Colonic mucosa (tissue), 4 donors: ENCODE measurements at places on chromosomes 3 and 15.
A peak's percentile ranks its signal among the peaks of the same experiment; 100 is the strongest.

- no peak for DNase-seq
Observed at GRCh38 chr15:69820819-69821218, 276.9 kb downstream of the TLE3 start.

- DNase-seq = no peak
Observed at GRCh38 chr3:111769110-111769991, 89.7 kb upstream of the PHLDB2 start.

DNA sequence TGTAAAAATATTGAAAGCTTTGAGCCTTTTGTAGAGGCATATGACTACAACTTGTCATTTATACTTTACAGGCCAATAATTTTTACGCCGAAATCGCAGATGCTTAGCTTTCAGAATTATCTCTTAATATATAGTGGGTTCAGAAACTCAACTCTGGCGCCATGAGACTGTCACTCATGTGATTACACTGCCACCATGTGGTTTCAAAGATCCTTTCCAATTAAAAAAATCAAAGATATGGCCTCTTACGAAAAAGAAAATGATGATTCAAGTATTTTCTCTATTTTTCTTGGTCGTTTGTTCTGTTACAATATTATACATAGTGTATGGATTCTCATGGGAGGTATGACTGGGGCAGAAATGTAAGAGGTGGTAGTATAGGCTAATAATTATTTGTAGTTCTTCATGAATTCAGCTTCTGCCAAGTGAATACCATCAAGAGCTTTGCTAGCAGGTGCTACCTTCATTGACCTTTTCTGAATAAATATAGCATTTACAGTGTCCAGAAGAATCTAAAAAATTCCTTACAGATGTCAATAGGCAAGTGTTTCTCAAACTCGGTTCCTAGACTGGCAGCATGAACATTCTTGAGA lies 751.7 kb upstream of the GOLIM4 start:
- DNase-seq = no peak

- DNase-seq = no peak
Observed at GRCh38 chr3:104610730-104611652, 755.7 kb upstream of the ALCAM start.

DNA sequence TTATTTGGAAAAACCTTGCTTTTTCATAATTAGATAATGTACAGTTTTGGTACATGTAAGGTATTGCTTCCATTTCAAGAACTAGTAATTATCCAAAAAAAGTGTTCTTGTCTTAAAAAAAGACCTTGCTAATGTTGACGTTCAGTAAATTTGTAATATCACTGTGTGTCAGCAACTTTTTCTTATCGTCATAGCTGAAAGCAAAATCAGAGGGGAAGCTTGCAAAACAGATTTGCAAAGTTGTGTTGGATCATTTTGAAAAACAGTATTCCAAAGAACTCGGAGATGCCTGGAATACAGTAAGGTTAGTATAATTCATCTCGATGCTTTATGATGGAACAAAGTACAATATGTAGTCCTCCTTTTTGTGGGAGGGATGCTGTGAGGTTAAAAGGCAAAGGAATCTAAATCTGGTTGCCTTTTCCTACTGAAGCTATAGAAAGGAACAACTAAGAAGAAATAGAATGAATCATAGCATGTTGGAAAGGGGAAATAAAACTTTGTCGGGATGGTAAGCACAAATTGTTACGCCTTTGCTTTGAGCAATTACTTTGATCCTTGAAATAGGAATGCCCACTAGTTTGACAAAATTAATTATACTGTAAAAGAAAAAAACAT lies 1.5 kb downstream of the NSUN3 start:
- no peak for DNase-seq

- DNase-seq = peak; percentile 95
Observed at GRCh38 chr15:68205954-68206539, 915 bp upstream of the CALML4 start.

- no peak for DNase-seq
Observed at GRCh38 chr3:158313338-158313927, 203.5 kb downstream of the RSRC1 start.

GRCh38 chr3:10428406-10429091 lies 76.8 kb downstream of the ATP2B2 start:
- no peak for DNase-seq

DNA sequence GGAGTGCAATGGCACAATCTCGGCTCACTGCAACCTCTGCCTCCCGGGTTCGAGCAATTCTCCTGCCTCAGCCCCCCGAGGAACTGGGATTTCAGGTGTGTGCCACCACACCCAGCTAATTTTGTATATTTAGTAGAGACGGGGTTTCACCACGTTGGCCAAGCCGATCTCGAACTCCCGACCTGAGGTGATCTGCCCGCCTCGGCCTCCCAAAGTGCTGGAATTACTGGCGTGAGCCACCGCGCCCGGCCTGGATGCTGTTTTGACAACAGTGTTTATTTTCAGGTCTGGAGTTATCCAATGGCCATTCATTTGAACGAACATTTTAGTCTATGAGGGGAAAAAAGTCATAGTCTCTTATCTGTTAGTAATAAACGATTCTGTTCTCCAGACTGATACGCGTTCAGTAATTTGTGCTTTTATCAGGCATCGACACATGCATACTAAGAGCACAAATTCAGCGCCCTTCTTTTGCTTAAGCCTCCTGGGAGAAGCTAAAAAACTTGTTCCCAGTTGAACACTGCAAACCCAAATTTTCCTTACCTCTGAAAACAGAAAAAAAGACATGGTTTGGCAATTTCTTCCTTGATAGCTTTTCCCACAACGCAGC lies 1.3 kb downstream of the B3GALNT1 start:
- DNase-seq = no peak

- DNase-seq = no peak
Observed at GRCh38 chr3:14843321-14843720, 24.6 kb downstream of the FGD5 start.

DNA sequence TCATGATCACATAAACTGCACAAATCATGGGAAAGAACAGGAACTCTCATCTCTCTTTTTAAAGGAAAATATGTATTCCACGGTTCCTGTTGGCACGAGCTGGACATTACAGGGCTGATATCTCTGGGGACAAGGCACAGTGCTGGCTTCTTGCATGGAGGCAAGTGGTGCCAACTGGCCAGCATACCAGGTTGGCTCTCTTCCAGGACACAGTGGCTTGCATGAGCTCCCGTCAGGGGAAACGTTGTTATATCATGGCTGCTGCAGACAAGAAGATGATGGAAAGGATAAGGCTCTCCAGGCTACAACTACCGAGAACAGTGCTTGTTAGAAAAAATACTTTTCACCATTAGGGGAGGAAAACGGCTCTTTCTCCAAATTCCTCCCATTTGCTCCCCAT lies 283.9 kb downstream of the RORA start:
- DNase-seq = no peak

DNA sequence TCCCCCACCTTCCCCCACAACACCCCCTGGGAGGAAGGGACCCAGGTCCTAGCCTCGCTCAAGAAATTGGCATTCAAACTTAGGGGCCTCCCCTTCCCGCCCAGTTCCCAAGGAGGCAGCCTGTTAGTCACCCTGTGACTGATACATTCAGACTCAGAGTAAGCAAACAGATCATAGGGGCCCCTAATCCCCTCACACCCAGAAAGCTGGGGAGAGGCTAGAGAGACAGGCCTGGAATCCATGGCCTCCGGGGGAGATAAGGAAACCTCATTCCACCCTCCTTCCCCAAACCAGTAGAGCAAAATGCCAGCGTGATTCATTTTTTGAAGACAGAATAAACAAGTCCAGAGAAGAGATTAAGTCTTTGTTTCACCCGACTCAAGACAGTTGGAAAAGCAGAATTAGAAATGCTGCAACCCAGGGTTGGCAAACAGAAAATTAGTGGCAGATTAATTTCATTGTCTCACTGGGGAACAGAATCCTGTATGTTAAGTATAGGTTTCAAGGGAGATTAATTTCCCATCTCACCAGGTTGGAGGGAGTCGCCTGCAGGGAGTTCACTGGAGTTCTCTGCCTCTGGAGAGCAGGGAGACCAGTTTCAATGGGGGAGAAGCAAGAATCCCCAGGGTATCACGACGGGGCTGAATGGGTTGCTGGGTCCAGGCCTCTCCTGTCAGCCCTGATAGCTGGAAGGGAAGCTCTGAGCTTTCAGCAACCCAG lies 268.3 kb downstream of the UACA start:
- no peak for DNase-seq

GRCh38 chr3:186566772-186567071 lies 417 bp downstream of the TBCCD1 start:
- no peak for DNase-seq

GRCh38 chr3:112965656-112966055 lies 9.2 kb downstream of the CD200R1 start:
- DNase-seq = no peak

DNA sequence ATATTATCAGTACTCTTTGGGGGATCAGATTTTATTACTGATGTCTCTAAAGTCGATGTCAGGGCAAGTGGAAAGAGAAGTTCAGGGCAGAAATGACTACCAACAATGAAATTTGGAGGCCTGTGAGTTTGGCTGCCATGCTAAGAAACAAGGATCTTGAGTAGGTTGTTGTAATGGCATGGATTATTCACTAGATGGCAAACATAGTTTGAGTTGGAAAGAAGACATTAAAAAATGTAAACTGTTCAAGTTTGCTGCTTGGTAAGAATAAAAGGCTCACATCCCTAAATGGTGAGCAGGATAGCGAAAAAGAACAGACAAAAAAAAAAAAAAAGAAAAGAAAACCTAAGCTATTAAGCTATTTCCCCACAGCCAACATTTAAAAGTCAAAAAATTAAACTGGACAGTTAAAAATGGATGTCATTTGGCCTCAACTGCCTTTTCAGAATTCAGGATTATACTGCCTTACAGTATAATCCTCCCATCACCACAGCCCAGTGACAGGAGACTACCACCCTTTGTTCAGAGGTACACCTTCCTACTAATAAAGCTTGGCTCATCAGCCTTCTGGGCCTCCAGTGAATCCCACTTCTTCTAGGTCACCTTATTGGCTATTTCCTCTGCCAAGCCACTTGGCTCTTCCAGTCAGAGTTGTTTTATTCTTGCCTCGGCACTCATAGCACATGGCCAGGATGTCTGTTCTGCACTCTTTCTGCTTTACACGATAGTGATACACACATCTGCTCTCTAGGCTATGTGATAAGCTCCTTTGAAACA lies 163.7 kb downstream of the PLD1 start:
- DNase-seq = no peak

- DNase-seq = no peak
Observed at GRCh38 chr15:63096178-63096577, 25.5 kb upstream of the LACTB start.

- no peak for DNase-seq
Observed at GRCh38 chr15:65896236-65896635, 26.9 kb downstream of the RAB11A start.

- DNase-seq = no peak
Observed at GRCh38 chr15:87357637-87358313, 898.8 kb downstream of the NTRK3 start.

DNA sequence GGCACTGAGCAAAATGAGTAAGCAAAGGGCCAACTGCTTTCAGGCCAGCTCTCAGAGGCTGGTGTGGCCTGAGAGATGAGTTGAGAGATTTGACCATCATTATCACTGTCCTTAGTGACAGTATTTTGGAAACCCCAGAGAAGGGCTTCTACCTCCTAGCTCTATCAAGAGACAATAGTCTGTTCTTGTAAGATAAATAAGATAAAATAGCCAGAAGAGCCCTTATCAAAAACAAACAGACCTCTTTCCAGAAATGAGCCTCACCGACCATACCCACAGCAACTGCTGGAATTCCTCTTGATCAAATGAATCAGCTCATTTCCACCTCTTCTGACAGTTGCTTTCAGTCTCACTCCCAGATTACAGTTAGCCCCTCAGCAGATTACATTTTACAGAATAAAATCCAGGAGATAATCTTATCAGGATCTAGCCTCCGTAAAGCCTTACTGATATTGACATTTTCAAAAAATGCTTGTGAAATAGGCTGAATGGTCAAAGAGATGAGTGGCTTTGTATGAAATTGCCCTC lies 4.5 kb downstream of the HDC start:
- no peak for DNase-seq

DNA sequence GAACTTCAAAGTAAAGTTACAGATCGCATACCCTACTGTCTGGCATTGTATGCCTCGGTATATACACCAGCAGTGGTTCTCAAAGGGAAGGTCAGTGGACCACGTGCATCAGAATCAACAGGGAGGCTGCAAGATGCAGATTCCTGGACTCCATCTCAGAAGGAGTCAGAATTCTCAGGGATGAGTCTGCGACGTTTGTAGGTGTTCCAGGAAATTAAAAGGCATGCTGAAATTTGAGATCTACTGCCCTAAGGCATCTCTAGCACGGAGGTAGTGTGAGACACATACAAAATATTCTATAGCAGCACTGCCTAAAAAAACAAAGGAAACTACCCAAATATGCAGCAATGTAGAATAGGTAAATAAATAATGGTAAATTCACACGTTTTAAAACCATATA lies 136.8 kb upstream of the BNIP2 start:
- no peak for DNase-seq

- DNase-seq = no peak
Observed at GRCh38 chr3:93988283-93988682, 8.3 kb downstream of the ARL13B start.

DNA sequence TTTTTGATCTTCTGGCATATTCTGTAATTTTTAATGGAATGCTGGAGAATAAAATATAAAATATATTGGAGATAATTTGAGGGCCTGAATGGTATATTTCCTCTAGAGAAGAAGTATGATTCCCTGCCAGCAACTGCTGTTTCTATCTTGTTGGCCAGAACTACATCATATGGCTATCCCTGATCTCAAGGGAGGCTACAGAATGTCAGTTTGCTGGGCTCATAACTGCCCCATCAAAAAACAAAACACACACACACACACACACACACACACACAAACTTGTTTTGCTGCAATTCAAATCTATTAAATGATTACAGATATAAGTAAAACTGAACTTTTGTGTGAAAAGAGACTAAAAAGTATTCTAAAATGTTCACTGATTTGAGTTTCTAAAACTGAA lies 51.0 kb downstream of the RASA2 start:
- no peak for DNase-seq

DNA sequence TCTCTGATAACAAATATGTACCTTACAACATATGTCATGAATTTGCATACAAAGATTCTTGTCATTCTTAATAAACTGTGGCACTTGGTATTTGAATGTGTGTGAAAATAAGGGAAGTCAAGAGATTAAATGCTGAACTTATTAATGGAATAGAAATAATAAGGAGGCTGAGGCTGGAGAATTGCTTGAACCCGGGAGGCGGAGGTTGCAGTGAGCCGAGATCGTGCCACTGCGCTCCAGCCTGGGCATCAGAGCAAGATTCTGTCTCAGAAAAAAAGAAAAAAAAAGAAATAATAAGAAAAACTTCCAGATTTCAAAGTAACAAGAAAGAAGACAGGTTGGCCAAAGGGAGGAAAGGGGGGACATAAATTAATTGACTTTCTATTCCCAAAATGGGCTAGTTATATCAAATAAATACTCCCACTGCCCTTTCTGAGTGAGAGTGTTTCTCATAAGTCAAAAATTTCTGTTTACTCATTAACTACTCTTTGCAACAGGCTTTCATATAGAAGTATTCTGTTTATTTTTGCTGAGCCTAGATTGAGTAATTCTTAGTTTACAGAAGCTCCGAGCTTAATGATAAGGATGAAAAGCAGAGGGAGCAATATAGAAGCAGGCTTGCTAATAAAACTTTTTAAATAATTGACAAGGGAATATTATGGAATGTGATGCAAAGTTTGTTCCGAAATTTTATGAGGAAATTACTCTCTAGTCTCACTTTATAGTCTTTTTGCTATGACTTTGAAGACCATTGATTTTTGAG lies 25.6 kb downstream of the KNG1 start:
- DNase-seq = no peak
